ENCODE measurements at places on chromosomes 4 and X.
A peak's percentile ranks its signal among the peaks of the same experiment; 100 is the strongest.

GRCh38 chr4:184528051-184528450 lies 53.7 kb upstream of the IRF2 start:
- no peak for DNase-seq

- DNase-seq: no peak
Measured at GRCh38 chr4:617644-618641, 7.4 kb upstream of the PDE6B start.

DNA sequence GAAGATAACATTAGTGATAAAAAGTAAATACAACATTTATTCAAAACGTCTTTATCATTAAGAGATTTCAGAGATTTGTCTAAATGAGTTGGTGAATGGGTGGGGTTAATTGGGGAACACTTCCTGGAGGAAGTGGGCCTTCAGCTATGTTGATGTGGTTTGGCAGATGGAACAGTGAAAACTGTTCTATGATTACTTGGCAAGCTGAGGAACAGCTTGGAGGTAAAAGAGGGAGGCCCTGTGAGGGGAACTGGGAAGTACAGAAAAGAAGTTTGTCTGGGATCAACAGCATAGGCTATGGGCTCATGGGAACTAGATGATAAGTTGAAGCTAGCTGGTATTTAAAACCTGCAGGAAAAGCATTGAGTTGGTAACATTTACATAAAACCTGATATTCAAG lies 26.0 kb downstream of the OCRL start:
- DNase-seq: no peak

- no peak for DNase-seq
Measured at GRCh38 chr4:183182873-183183725, 84.0 kb downstream of the WWC2 start.

GRCh38 chr4:123359449-123360315 lies 36.9 kb upstream of the SPRY1 start:
- DNase-seq: no peak

GRCh38 chr4:125390126-125390525 lies 75.4 kb downstream of the FAT4 start:
- DNase-seq: no peak

DNA sequence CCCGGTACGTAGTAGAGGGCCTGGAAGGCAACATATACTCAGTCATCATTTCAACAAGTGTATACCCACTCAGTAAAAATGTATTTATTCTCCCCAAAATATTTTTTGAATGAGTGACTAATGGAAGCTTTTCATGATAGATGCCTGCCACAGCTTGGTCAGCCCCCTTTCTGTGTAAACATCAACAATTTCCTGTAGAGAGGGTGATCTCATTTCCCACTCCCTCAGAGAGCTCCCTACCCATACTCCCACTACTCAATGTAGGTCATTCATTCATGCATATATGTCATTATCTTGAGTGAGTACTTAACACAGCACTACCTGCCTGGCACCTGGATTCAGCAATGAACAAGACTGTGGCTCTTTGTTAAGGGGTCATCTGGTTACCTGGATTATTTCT lies 81.9 kb downstream of the STK32B start:
- no peak for DNase-seq

- no peak for DNase-seq
Measured at GRCh38 chr4:81465406-81466340, 6.0 kb downstream of the RASGEF1B start.

DNA sequence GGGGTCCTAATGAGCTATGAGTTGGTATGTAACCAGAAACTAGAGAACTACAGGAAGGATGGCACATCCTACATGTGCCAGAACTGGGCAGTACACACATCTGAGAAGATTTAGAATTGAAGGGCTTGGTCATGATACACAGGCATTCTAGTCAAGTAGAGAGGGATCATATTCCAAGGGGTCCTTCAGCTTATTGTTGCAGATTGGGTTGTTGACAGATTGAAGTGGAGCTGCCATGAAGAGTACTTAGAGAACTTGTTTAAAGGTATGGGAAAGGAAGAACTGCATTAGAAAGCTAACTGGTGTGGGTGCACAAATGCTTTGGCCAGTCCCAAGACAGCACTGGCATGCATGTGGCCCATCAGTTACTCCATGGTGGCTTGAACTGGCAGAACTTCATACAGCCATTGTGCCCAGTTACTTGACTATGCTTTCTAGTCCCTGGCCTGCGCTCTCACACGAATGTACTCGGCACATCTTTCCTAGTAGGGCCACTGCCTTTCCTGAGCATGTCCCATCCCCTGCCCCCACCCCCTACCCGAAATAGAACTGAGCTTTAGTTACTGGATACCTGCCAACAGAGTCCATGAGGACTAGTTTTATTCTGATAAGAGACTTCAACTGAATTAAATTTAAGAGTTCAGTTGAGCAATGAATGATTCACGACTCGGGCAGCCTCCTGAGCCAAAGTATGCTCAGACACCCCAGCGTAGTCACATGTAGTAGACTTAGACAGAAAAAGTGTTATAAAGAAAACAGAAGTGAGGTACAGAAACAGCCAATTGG lies 64.0 kb downstream of the CCNG2 start:
- DNase-seq: no peak

DNA sequence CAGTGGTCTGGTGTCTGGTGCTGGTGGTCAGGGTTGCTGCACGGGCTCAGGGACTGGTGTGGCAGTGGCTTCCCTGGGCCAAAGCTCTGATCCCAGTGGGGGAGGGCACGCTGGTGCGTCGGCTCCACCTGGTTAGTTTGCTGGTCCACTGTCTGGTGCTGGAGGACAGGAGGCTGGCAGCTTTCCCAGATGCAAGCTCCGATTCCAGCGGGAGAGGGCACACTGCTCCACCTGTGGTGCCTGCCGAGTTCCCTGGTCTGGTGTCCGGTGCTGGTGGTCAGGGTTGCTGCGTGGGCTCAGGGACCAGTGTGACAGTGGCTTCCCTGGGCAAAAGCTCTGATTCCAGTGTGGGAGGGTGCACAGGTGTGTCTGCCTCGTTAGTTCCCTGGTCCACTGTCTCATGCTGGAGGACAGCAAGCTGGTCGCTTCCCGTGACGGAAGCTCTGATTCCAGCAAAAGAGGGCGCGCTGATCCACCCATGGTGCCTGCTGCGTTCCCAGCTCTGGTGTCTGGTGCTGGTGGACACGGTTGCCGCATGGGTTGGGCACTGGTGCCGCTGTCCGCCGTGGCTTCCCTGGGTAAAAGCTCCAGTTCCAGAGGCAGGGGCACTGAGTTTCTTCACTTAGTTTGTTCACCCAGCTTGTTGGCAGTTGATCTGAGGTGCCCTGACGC lies 5.8 kb downstream of the VMA21 start:
- DNase-seq: no peak

DNA sequence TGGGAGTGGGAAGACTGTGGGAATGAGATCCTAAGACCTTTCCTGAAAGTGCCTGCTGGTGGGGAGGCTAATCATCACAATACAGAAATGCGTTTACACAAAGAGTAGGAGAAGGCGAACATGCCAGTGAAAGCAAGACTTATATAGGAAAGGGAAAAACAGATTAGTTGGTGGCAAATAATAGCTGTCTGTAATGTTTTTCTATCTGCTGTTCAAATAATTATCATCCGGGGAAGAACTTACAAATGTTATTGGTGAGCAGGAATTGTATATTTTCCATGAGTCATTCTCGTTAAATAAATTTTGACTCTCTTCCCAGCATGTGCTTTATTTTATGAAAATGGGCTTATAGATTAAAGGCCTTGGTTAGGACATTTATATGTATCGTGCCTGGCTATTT lies 196.5 kb downstream of the ARHGAP10 start:
- DNase-seq: no peak

DNA sequence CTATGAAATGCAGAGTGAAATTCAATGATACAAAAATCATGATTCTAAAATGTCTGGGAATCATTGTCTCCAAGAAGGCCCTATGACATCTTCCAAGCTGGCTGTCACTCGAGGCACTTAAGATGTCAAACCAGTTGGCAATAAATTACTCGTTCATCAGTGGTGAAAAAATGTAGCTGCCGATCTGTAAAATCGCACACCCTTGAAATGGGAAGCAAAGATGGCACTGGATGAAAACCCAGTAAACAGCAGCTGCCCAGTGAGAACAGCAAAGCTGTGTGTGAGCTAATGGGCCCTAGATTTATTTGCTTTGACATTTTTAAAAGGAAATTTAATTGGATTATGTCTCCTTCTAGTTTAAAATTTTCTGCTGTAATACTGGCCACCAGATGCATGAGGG lies 181.9 kb upstream of the NDP start:
- DNase-seq: no peak

GRCh38 chr4:16636912-16637630 lies 261.4 kb downstream of the LDB2 start:
- no peak for DNase-seq

DNA sequence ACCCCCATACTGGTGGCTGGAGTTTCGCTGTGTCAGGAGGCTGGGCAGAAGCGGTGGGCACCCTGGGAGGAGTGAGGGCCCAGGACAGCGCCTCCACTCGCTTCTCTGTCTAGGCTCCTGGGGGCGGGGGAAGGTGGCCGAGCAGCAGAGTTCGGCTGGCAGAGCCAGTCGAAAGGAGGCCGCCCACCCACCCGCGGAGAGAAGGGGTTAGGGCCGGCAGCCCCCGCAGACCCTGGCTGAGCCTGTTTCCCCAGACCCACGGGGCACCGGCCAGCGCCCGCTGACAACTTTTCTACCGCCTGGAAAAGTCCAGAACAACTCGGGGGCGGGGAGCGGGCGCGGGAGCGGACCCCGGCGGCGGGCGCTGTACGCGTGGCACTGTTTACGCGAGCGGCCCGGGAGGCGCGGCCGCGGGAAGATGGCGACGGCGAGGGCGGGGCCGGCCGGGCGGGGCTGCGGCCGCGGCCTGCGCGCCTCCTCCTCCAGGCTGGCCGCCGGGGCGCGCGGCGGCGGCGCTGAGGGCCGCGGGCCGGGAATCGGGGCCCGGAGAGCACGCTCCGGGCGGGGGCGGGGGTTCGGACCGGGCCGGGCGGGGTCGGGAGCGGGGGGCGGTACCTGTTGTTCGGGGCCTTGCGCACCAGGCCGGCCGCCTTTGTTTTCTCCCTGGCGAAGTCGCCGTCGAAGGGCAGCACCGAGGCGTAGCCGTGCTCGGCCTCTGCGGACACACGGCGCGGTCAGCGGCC lies 628 bp downstream of the MXD4 start:
- peak; percentile 43 for DNase-seq

DNA sequence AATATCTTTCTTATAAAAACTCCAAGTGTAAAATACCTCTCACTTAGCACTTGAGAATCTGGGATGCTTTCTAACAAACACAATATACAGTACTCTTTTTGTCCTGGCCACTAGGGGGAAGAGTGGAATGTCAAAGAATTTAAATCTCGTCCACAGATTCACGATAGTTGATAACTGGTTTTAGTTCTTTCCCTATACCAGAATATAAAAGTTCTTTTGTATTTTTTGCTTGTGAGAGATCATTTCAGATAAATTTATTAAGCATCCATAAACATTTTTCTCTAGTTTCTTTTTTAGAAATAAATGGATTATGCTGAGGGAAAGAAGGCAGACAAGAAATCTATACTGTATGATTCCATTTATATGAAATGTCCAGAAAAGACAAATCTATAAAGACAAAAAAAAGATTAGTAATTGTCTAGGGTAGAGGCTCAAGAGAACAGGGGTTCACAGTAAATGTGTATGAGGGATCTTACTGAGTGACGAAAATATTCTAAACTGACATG lies 50.4 kb downstream of the MGARP start:
- no peak for DNase-seq

- DNase-seq: no peak
Measured at GRCh38 chrX:68938244-68939004, 109.6 kb downstream of the EFNB1 start.

DNA sequence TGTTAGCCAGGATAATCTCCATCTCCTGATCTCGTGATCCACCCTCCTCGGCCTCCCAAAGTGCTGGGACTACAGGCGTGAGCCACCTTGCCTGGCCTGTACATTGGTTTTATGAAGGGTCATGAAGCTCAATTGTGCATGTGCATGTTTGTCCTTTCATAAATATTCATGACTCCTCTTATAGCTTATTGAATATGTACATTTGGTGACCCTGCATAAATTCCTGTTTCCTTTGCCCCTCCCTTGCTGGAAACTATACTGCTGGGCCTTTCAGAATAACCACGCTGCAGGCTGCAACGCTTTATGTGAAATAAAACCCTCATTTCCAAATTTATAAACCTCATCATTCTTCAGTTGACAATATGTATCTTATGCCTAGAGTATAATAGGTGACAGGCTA lies 978.0 kb upstream of the LCORL start:
- DNase-seq: no peak

DNA sequence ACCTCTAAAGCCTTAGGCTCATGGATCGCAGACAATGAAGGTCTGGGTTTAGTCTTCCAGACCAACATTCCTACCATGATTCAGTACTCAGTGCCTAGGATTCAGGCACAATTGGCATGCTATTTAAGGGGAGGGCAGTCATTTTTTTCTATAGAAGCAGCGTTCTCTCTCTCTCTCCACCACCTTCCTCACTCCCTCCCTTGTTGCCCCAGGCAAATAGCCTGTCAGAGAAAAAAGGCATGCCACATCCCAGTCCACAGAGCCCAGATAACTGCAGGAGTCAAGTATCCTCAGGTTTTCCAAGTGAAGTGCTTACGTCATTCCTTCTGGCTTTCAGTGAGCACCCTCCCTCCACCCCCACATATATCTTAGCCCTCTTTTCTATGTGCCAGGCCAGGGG lies 533.0 kb downstream of the BCOR start:
- no peak for DNase-seq

DNA sequence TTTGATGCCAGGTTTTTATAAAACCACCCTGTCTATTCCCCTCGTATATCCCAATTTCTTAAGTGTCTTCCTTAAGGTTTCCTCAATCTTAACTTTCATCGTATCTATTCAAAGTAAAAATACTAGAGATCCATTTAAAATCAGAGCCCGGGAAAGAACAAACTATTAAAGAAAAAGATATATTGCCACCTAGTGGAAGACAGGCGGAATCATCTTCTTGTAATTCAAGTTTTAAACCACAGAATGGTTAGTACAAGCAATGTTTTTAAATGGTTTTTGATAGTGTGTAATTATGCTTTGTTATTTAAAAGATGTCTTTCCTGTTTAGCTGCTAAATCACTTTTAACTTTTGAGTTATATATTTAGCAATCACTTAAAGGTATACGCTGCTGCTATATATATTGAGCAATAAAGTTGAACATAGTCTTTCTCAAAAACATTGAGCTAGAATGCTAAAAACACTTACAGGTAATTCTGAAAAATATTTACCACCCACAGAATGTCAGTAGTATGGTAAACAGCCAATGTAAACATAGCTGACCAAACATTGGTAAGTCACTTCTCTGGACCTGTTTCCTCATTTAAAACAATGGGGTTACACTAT lies 18.2 kb downstream of the PRDM8 start:
- no peak for DNase-seq

- DNase-seq: no peak
Measured at GRCh38 chr4:152112887-152113286, 352.1 kb upstream of the GATB start.

DNA sequence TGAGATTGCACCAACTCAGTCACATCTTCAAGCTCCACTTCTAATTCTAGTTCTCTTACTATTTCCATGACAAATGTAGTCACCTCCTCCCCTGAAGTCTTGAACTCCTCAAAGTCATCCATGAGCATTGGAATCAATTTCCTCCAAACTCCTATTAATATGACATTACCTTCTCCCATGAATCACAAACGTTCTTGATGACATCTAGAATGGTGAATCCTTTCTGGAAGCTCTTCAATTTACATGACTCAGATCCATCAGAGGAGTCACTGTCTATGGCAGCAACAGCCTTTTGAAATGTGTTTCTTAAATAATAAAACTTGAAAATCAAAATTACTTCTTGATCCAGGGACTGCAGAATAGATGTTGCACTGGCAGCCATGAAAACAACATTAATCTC lies 34.5 kb downstream of the GALNTL6 start:
- DNase-seq: no peak

Measured in memory B cell (primary cell).